ENCODE measurements at places on chromosomes 3 and 15. TPM values are rescaled to one million over a fixed set of nuclear protein-coding genes. Genes with fewer than 3 reads are reported as not detected.

AP3B2 gene
- total RNA-seq: 0.61 TPM

IL20RB gene
- 1.0 TPM for total RNA-seq

SPATA12 gene
- total RNA-seq: 0.30 TPM

SLC12A1 gene
- not detected for total RNA-seq

GOLGA6L7 gene
- total RNA-seq: not detected

SCAMP5 gene
- 12.1 TPM for total RNA-seq

RLBP1 gene
- 0.13 TPM for total RNA-seq

SPESP1 gene
- not detected for total RNA-seq
